ENCODE measurements at places on chromosomes 2 and 18.

- DNase-seq, result no peak
These were observed 963.0 kb downstream of the SLC4A3 start for GRCh38 chr2:220590476-220590875.

- no peak for DNase-seq
These were observed 166.2 kb downstream of the INHBB start for GRCh38 chr2:120511947-120512710.

- peak; percentile 48 for DNase-seq
These were observed 104.4 kb upstream of the SALL3 start for GRCh38 chr18:78875016-78875777.

DNA sequence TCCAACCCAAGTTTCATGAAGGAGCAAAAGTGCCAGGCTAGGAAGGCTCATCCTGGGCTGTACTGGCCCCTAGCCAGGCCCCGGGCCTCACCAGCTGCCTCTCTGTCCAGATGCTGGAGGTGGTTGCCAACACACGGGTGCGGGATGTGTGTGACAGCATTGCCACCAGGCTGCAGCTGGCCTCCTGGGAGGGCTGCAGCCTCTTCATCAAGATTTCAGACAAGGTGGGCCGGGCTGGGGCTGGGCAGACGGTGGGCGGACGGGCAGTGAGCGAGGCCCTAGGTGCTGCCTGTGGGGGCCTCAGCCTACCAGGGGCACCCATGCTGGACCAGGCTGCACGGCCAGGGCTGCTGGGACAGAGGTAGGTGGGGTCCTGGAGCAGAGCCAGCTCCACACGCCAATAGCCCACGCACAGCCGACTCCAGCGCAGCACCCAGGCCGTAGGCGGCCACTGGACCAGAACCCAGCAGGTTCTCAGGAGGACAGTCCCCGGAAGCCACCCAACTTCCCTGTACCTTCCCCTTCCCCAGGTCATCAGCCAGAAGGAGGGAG is 11.8 kb upstream of the GPR17 start:
- DNase-seq, result no peak

GRCh38 chr2:149575752-149576151 is 11.8 kb downstream of the MMADHC start:
- DNase-seq, result no peak

- DNase-seq, result no peak
These were observed 43.0 kb upstream of the ZNF804A start for GRCh38 chr2:184555352-184555751.

GRCh38 chr2:223835701-223836532 is 1.5 kb downstream of the AP1S3 start:
- DNase-seq, result peak; percentile 69

GRCh38 chr2:99694331-99694730 is 204.5 kb upstream of the REV1 start:
- no peak for DNase-seq

DNA sequence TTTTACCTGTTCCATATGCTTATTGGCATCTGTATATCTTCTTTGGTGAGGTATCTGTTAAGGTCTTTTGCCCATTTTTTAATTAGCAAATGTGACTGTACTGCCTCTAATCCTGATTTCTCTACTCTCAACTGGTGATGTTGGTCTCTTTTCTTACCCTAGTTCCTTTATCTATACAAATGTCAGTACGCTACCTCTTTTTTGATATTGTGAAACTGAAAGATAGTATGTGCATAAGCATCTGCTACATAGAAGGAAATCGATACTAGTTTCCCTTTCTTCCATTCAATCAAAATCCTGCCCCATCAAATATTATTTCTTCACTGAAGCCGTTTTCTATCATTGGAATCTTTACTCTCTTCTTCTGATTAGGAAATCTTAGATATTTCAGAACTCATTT is 194.9 kb upstream of the SPOPL start:
- no peak for DNase-seq

All from KBM-7 (cell line).